ENCODE measurements at places on chromosomes 3 and 15. TPM values are rescaled to one million over a fixed set of nuclear protein-coding genes. Genes with fewer than 3 reads are reported as not detected.

FURIN gene
- 15.7 TPM for total RNA-seq

C3orf70 gene
- 15.9 TPM for total RNA-seq

CP gene
- 0.42 TPM for total RNA-seq

SYNPR gene
- not detected for total RNA-seq

GRK7 gene
- total RNA-seq: not detected

NEDD4 gene
- total RNA-seq: 20.3 TPM

SNTN gene
- total RNA-seq: not detected

FBXL22 gene
- total RNA-seq: 1.0 TPM

CFAP100 gene
- total RNA-seq: 1.1 TPM

GOLGA6L7 gene
- total RNA-seq: not detected

CHRD gene
- 3.2 TPM for total RNA-seq

EAF2 gene
- total RNA-seq: 4.2 TPM

CCDC9B gene
- total RNA-seq: not detected

USP19 gene
- 71.8 TPM for total RNA-seq

NAALADL2 gene
- total RNA-seq: 4.3 TPM

TPRG1 gene
- 0.61 TPM for total RNA-seq

CEMIP gene
- 0.33 TPM for total RNA-seq

SCN11A gene
- 0.63 TPM for total RNA-seq

GOLGA8S gene
- 0.33 TPM for total RNA-seq

AGBL1 gene
- total RNA-seq: 0.05 TPM

CHRNA7 gene
- 9.5 TPM for total RNA-seq

KCNAB1 gene
- 0.79 TPM for total RNA-seq

TGM5 gene
- not detected for total RNA-seq
